ENCODE measurements at places on chromosomes 5 and 9.

- DNase-seq = no peak
Observed at GRCh38 chr9:137372693-137373610, 50.0 kb downstream of the EXD3 start.

- no peak for DNase-seq
Observed at GRCh38 chr9:136902259-136902821, 16.0 kb downstream of the TRAF2 start.

- DNase-seq = no peak
Observed at GRCh38 chr5:124704594-124705284, 41.7 kb downstream of the ZNF608 start.

DNA sequence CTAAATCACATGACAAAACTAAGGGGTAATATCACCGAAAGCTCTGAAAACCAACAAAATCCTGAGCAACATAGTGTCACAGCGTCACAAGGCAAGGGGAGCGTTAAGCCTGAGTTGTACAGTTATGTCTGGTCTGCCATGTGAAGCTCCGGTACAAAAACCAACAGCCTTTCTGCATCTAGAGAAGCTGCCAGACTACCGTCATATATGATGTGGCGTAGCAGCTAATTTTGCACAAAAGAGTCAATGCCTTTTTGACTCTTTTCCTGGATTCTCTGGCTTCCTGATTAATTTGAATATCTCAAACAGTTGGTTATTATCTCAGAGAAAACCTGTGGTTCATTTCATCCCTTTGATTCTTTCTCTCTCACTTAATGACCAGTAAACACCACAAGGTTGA is 16.0 kb upstream of the ATP10B start:
- no peak for DNase-seq

GRCh38 chr5:149434162-149435014 is 55.3 kb upstream of the IL17B start:
- no peak for DNase-seq

All from GF-D8 (cell line).